ENCODE measurements at places on chromosomes 4 and X. TPM values are rescaled to one million over a fixed set of nuclear protein-coding genes. Genes with fewer than 3 reads are reported as not detected.

The PDZD4 gene
- total RNA-seq: 3.7 TPM

The FRAS1 gene
- 2.5 TPM for total RNA-seq

The NPY5R gene
- not detected for total RNA-seq

The USP17L17 gene
- total RNA-seq: not detected

The CSN3 gene
- not detected for total RNA-seq
